ENCODE measurements at places on chromosomes 2 and 18.
A peak's percentile ranks its signal among the peaks of the same experiment; 100 is the strongest.

- no peak for DNase-seq
Observed at GRCh38 chr18:56248610-56249235, 389.7 kb downstream of the TXNL1 start.

- no peak for DNase-seq
Observed at GRCh38 chr2:29703336-29703735, 218.1 kb downstream of the ALK start.

DNA sequence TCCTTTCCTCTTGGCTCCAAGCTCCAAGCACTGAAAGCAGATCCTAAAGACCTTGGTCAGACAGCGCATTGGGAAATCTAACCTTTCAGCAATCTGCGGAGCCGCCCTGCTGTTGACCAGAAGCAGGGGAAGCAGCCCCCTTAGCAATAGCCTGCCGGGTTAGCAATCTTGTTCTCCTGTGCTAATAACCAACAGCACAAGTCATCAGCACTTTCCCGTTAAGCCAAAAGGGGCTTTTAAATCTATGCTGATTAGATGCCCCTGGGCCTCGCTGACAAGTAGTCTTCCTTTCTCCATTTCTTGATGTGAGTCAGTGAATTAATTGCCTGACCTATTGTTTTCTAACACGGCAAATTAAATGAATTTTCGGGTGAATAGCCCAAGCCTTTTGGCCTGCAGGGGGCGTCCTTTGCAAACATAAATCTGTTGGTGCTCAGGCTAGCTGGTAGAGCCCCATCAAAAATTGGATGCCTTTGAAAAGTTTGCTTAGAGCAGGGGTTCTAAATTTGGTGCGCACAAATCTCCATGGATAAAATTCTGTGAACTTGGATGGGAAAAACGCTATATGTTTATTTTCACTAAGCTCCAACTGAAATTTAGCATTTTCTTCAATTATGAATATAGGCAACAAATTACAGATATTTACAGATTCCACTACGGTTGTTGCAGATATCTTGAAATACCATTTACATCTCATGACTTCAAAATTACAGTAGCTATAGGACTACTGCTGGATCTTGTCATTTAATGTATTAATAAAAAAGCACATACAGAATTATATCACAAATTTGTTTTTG is 24.6 kb downstream of the MAIP1 start:
- peak; percentile 79 for DNase-seq

DNA sequence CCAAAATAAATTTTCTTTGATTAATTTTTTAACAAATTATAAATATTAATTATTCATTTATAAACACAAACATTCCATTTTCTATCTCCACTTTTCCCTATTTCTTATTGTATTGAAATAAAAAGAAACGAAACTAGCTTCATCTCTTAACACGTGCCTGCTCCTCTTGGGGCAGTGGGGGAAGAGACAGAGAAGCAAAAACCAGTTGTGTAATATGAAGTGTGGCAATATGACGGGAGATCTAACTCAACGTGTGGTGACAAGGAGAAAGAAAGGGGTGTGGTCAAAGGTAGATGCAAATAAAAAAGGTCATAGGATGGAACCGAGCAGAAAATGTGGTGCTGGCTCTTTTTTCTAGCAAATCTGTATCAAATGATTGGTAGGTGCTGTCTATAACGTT is 106.9 kb upstream of the SLC8A1 start:
- DNase-seq, result no peak

- no peak for DNase-seq
Observed at GRCh38 chr2:237039301-237040031, 46.2 kb upstream of the COPS8 start.

DNA sequence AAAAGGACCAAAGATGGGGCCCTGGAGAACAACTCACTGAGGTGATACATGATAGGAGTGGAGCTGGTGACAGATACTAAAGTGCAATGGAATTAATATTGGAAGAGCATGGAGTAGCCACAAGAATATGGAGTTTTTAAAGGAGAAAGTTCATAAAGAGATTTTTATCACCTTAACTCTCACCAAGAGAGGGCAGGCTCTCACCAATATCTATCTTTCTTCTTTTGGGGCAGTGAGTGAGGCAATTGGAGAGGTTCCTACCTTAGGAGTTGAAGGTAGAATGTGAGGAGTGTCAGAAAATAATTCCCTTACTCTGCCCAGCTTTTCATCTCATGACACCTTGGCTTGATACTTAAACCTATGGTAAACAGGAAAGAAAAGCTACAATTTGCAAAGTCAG is 233.7 kb upstream of the CWC22 start:
- no peak for DNase-seq

DNA sequence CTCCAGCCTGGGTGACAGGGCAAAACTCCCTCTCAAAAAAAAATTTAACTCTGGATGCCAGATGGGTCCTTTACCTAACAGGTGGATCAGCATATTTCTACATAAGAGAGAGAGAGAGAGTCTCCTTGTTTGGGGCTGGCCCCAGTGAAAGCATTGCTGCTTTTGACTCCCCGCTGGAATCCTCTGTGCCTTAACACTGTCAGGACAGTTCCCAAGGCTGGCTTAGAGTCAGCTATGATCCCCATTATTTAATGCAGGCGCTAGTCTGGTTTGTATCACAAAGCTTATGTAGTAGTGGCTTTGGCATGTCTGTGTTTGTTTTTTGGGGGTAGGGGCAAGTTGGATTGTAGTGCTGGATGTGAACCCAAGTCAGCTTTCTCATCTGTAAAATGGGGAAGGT is 9.4 kb downstream of the INPP4A start:
- no peak for DNase-seq

- no peak for DNase-seq
Observed at GRCh38 chr2:69213201-69213600, 173.8 kb downstream of the GFPT1 start.

GRCh38 chr2:74876081-74876886 is 42.4 kb downstream of the HK2 start:
- DNase-seq, result peak; percentile 79
